ENCODE measurements at places on chromosomes 1 and 21. TPM values are rescaled to one million over a fixed set of nuclear protein-coding genes. Genes with fewer than 3 reads are reported as not detected.

- peak; percentile 94 for DNase-seq
Observed at GRCh38 chr1:33007190-33008050, 29.3 kb downstream of the AK2 start.

Gene MRPL55
- 53.8 TPM for total RNA-seq

- no peak for DNase-seq
Observed at GRCh38 chr1:165695031-165695430, 3.3 kb downstream of the ALDH9A1 start.

- no peak for DNase-seq
Observed at GRCh38 chr1:151479462-151479861, 20.2 kb upstream of the POGZ start.

DNA sequence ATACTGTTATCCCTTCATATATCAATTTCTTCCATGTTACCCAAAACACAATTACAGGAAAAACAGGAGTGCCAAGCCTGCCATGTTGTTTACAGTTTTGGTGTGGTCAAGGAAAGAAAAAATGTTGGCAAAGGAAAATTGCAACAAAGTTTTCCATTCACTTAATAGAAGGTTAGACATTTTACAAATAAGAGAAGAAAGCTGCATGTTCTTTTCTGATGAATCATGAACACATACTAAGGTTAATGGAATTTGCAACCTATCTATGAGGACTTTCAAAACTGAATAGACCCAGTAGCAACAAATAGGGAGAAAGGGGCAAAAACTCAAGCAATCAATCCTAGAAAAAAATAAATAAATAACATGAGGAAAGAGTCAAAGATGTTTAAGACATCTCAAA lies 556.7 kb downstream of the DPYD start:
- peak; percentile 31 for DNase-seq
